ENCODE measurements at places on chromosomes 13 and 19.

- DNase-seq: no peak
These were observed 20.8 kb upstream of the KCTD15 start for GRCh38 chr19:33775731-33776487.

DNA sequence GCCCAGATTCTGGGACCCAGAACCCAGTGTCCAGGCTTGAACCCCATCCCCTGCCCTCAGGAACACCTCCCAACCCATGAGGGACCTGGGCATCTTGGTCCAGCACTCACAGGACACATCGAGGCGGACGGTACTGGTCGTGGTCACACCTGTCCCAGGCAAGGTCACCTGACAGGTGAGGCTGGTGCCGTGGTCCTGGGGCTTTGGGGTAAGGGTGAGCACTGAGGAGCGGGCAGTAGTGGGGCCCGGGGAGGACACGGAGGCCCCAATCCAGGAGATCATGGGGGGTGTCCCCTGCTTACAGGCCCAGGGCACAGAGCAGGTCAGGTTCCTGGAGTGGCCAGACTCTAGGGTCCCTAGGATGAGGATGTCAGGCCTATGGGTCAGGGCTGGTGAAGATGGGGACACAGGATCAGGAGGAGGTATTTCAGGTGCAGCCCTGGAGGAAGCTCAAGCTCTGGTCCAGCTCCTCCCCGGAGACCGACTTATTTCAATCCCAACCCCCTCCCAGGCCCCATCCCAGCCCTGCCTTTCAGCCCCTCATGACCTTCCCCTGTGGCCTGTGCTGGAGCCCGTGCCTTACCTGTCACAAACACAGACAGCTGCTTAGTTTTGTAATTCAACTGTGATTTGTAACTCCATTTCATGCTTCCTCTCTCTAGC, 772 bp downstream of the SIGLEC8 start:
- DNase-seq: no peak

DNA sequence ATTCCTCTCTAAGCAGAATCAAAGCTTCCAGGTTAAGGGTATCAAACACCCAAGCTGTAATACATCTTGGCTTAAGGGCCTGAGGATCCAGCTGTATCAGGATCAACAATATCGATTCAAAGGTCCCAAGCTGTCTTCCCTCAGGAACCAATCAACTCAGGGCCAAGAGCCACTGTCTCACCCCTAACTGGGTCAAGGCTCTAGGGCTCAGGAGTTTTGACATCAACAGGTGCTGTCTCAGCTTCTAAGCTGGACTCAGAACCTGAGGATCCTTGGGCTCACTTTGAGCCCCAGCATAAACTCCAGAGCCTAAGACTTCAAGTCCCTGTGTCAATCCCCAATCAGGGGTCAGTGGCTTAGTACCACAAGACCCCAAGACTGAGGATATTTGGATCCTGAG, 917 bp downstream of the FBXW9 start:
- no peak for DNase-seq

DNA sequence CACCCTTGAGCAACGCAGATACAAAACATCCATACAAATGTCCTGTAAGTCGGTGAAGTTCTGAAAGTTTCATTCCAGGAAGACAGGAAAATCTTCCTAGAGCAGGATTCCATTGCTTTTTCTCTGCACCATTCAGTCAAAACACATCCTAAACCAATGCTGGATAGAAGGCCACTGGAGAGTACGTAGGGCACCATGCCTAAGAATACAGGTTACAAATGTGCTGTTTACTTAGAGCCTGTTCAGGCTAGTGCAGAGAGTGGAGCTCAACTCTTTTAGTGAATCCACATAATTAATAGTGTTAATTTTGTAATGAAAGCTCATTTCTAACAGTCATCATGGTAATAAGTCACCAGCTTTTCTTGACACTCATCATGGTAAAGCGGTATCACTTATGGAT, 187.6 kb downstream of the NHLRC3 start:
- DNase-seq: no peak

- DNase-seq: no peak
These were observed 2.9 kb downstream of the GNG7 start for GRCh38 chr19:2699413-2700140.

DNA sequence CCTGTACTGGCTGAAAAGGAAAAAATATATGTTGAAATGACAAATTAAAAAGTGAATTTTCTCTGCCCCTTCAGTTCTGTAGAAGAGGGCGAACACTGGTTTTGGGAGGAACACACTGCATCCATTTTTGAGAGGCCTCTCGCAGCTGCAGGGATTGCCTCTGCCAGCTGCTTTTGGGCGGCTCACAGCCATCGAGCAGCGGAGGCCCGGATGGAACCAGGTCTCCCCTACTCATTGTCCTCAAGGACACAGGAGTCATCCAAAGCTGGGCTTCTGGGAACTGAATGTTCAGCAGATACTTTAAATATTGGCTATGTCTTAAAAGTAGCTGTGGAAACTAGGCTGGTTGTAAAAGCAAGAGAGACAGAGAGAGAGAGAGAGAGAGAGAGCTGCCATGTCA, 17.1 kb downstream of the RCBTB2 start:
- no peak for DNase-seq

GRCh38 chr13:99553033-99553432, 51.8 kb downstream of the TM9SF2 start:
- no peak for DNase-seq

DNA sequence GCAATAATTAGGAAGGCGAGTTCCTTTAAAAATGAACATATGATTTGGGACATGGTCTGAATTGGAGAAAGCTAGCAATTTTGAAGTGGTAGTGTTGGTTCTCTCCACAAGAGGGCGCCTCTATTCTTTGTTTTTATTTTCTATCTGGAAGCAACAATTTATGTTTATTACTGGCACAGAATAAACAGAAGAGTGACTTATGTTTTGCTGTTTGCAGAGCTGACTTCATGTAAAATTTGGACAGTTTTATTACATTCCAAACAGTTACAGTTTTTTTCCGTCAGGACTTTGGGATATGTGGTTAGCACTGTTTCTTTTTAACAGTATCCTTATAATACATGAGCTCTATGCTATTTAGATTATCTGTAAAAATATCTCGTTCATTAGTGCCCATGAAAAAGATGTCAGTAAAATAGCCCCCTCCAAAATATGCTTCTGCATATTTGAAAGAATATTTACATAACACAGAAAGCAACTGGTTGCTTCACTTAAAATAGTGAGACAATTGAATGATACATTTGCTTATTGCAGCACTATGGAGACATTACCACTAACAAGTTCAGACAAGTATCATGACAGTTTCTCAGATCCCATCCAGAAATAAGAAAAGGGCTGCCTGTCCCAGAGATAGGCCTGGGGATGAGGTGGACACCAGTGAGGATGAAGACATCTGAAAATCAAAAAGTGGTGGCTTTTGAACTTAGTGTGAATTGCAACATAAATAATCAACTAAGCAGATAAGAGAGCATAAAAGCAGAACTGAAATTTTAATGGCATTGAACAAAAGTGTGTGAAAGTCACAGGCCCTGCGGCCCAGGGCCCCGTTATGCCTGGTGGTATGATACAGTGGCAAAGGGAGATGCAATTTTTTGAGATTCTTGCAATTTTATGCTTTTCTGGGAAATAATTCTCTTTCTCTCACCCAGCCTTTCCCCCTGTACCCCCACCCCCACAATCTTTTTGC, 32.3 kb upstream of the FGF9 start:
- DNase-seq: peak; percentile 30

DNA sequence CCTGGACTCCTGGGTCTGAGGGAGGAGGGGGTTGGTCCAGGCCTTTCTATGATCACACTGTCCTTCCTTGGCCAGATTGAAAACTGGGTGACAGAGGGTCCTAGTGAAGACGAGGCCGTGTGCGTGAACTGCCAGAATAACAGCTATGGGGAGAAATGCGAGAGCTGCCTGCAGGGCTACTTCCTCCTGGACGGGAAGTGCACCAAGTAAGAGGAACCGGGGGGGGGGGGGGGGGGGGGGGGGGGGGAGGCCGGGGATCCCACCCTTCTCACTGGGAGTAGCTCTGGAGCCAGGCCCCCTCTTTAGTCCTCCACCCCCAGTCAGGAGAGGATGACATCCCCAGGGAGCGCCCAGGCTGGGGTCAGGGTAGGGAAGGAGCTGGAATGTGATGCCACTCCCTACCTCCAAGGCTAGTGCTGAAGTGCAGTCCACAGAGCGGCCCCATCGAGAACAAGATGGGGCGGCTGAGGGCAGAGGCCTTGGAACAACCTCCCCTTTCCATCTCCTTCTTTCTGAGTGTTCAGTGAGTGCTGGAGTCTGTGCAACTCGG, 19.4 kb downstream of the CNFN start:
- no peak for DNase-seq

DNA sequence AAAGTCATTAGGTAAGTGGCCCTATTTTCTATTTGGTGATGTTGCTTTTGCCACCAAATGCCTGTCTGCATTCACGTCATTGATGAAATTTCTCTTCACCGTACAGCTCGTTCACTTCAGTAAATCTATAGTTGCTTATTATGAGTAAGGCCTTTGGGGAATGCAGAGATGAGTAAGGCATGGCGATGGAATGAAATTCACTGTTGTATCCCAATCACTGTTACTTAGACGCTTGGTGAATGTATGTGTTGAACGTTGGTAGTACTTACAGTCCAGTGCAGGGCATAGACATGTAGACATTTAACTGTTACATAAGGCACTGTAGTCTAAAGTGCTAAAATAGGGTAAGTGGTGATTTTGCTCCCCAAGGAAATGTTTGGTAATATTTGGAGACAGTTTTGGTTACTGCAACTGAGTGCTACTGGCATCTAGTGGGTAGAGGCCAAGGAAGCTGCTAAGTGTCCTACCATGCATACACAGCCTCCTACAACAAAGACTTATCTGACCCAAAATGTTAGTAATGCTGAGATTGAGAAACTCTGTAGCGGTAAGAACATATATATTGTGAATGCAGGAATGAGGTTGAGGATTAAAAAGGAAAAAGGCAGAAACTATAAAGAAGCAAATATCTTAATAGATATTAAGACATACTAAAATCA, 5.8 kb downstream of the AKAP11 start:
- no peak for DNase-seq

DNA sequence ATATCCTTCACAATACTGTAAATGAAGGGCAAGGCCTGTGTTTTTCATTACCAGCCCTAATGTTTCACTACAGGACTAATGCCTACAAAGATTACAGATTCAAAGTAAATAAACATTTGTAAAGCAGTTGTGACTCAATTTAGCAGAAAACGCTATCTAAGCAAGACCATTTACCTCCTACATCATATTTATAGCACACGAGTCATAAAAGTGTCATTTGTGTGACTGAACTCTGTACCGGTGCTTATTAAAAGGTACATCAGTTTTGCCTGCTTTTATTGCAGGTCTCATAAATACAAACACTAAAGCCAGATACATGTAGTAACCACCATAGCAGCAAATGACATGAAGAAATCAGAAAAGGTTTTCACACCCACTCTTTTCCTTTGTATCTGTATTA, 61.5 kb upstream of the SLC15A1 start:
- no peak for DNase-seq

- DNase-seq: no peak
These were observed 892.3 kb downstream of the OLFM4 start for GRCh38 chr13:53920916-53921315.

DNA sequence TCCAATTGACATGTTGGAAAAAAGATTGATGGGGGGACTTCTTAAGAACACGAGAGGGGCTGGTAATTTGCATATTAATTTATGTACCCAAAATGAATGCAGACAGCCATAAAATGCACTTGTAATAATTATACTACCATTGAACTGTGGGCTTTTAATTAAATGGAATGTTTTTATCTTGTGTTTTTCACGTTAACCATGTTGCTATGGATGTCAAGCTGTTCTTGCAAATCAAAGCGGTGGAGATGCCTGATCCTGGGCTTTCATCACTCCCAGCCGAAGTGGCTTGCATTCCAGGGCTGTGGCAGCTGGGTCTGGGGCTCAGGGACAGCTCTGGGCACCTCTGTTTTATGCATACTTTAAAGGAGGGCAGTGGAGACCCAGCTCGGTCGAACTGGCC, 179.4 kb upstream of the TMTC4 start:
- DNase-seq: no peak

DNA sequence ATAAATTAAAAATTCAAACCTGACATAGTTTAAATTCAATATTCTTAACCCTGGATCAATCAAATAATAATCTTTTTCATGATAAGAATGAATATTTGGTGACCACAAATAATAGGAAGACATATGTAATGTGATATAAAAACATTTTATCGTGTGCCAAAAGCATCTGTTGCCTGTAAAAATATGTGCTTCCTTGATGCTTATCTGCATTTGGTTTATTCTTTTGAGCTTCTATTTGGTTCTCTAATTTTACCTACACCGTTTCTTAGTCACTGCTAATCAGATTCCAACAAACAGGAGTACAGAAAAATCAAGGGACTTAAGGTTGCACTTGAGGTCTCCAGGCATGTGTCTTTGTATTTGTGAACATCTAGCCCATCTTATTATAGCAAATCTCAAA, 274.5 kb downstream of the DCT start:
- DNase-seq: no peak

GRCh38 chr13:50127726-50128291, 112.6 kb downstream of the KCNRG start:
- DNase-seq: no peak

DNA sequence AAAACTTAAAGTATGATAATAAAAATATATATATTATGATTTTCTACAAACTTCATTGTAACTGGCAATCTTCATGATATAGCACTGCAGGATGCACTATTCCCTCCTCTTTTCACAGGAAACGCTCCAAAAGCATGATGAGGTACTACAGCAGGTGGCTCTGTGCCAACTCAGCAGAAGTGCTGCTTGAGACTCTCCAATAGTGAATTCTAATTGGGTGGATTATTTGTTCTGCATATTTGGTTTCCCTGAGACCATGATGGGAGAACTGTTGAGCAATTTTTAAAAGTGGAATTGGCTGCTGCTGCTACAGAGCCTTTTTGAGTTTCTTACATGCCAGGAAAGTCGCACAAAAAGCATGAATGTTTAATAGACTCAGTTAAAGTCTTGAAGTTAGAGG, 1782.4 kb upstream of the PCDH20 start:
- DNase-seq: no peak

- DNase-seq: no peak
These were observed 60.3 kb downstream of the OLFM4 start for GRCh38 chr13:53088871-53089270.

- DNase-seq: no peak
These were observed 556.8 kb upstream of the SLITRK1 start for GRCh38 chr13:84439108-84439507.

DNA sequence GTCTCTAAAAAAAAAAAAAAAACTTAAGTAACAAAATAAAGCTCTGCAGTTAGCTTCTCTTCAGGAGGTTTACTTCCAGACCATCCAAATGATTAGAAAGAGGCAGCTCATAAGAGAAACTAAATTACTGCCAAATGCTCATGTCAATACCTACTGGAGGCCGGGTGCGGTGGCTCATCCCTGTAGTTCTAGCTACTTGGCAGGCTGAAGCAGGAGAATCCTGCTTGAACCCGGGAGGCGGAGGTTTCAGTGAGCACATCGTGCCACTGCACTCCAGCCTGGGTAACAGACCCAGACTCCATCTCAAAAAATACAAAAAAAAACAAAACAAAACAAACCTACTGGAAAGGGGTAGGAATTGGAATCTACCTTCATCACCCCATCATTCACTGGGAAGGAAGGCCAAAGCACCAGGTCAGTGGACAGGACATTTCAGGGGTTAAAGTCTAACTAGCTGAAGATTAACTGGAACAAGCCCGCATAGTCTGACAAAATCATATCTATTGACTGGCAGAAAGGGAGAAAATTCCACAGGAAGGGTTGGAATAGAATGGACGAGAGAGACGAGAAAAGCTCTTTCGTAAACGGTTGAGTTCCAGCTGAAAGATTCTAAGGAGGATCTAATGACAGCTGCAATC, 1.3 kb downstream of the ZFP14 start:
- no peak for DNase-seq

GRCh38 chr19:3984908-3985642, at the start of gene EEF2:
Gene EEF2 (minus strand): TSS chr19:3985463. CDS start chr19:3985380, 83 bp downstream.
- DNase-seq: peak; percentile 89

GRCh38 chr19:27974082-27974513, 1238.9 kb downstream of the UQCRFS1 start:
- peak; percentile 33 for DNase-seq

Measured in kidney capillary endothelial cell (primary cell).